ENCODE measurements at places on chromosomes 16 and 17.

GRCh38 chr16:35398180-35398579 lies 1938.8 kb downstream of the TP53TG3F start:
- DNase-seq = no peak

GRCh38 chr16:31400191-31400590 lies 7.1 kb downstream of the ITGAD start:
- no peak for DNase-seq

- no peak for DNase-seq
These were observed 1.7 kb downstream of the ADORA2B start for GRCh38 chr17:15946611-15947120.

- DNase-seq = no peak
These were observed 41.6 kb downstream of the ARHGAP23 start for GRCh38 chr17:38469875-38470274.

GRCh38 chr17:40095944-40096791 lies 4.2 kb downstream of the NR1D1 start:
- DNase-seq = peak; percentile 72

Measured in activated CD8-positive, alpha-beta memory T cell treated with anti-CD3 and anti-CD28 coated beads, Interleukin-2, amount 50 U/mL, for 4 hours (primary cell).